ENCODE measurements at places on chromosomes 11 and 22.

DNA sequence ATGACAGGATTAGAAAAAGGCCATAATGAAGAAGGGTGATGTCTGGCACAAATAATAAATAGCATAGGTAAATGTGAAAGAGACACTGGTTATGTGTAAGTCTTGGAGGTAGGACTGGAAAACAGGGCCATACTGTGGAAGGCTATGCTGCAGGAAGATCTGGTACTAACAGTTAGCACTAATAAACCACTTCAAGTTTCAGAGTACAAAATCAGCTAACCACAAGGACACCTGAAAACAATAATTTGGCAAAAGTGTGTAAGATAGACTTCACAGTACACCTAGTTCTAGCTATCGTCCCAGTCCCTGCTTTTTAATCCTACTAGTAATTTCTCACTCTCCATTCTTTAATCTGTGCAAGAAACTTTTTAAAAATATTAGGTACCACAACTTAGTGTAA is 44.3 kb downstream of the CWF19L2 start:
- H3K27me3 ChIP-seq, result no peaks in the 10 kb centered on the region
- no peak overlapping the region for H3K27ac ChIP-seq
- no peak for DNase-seq
- H3K4me1 ChIP-seq, result no peaks in the 10 kb centered on the region
- peaks cover 17% of the 10 kb centered on the region for H3K36me3 ChIP-seq

GRCh38 chr22:31639436-31640039 is 22.5 kb downstream of the PISD start:
- H3K4me3 ChIP-seq, result no peak overlapping the region
- peak overlapping the region; percentile 98 for H3K27ac ChIP-seq
- peaks cover 3% of the 10 kb centered on the region for H3K27me3 ChIP-seq
- peaks cover 21% of the 10 kb centered on the region for H3K36me3 ChIP-seq
- DNase-seq, result no peak

GRCh38 chr11:46202149-46202548 is 75.3 kb upstream of the CREB3L1 start:
- no peaks in the 10 kb centered on the region for H3K36me3 ChIP-seq
- peaks cover 9% of the 10 kb centered on the region for H3K4me1 ChIP-seq
- H3K4me3 ChIP-seq, result no peak overlapping the region
- H3K27ac ChIP-seq, result no peak overlapping the region
- no peak for DNase-seq
- peaks cover 25% of the 10 kb centered on the region for H3K27me3 ChIP-seq

- H3K36me3 ChIP-seq, result no peaks in the 10 kb centered on the region
- DNase-seq, result no peak
- no peak overlapping the region for H3K4me3 ChIP-seq
- no peak overlapping the region for H3K27ac ChIP-seq
- H3K4me1 ChIP-seq, result no peaks in the 10 kb centered on the region
These were observed 900.1 kb downstream of the BRD1 start for GRCh38 chr22:48927591-48927990.

DNA sequence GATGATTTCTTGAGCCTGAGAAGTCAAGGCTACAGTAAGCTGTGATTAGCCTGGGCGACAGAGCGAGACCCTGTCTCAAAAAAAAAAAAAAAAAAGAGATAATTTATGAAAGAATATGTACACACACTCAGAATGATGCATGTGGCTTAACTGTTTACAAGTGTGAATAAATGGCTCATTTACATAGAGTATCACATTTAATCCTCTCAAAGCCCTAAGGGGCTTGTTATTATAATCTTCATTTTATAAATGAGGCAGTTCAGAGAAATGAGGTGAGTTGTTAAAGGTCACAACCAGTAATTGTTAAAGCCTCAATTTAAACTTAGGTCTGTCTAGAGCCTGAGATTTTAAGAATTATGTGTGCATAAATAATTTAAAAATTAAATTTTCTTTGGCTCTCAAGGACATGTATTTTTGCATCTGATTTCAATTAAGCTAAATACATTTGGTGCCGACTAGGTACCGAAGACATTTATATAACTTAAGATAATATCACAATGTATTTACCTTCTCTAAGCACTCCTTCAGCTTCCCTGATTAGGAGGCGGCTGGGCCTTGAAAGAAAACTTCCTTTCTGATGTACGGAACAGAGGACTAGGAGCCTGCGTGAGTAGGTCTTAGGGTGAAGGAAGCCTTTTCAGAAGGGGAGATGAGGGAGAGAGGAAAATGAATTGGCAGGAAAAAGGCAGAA is 28.5 kb upstream of the DDX6 start:
- no peak for DNase-seq
- H3K36me3 ChIP-seq, result no peaks in the 10 kb centered on the region
- H3K27me3 ChIP-seq, result peaks cover 7% of the 10 kb centered on the region

- H3K27ac ChIP-seq, result no peak overlapping the region
- DNase-seq, result no peak
- H3K4me1 ChIP-seq, result peaks cover 22% of the 10 kb centered on the region
- H3K4me3 ChIP-seq, result no peak overlapping the region
- no peaks in the 10 kb centered on the region for H3K36me3 ChIP-seq
These were observed 4.9 kb downstream of the DAGLA start for GRCh38 chr11:61684870-61685616.

All from nephron progenitor cell (in vitro differentiated cells).